ENCODE measurements at places on chromosomes 3 and 15.
A peak's percentile ranks its signal among the peaks of the same experiment; 100 is the strongest.

DNA sequence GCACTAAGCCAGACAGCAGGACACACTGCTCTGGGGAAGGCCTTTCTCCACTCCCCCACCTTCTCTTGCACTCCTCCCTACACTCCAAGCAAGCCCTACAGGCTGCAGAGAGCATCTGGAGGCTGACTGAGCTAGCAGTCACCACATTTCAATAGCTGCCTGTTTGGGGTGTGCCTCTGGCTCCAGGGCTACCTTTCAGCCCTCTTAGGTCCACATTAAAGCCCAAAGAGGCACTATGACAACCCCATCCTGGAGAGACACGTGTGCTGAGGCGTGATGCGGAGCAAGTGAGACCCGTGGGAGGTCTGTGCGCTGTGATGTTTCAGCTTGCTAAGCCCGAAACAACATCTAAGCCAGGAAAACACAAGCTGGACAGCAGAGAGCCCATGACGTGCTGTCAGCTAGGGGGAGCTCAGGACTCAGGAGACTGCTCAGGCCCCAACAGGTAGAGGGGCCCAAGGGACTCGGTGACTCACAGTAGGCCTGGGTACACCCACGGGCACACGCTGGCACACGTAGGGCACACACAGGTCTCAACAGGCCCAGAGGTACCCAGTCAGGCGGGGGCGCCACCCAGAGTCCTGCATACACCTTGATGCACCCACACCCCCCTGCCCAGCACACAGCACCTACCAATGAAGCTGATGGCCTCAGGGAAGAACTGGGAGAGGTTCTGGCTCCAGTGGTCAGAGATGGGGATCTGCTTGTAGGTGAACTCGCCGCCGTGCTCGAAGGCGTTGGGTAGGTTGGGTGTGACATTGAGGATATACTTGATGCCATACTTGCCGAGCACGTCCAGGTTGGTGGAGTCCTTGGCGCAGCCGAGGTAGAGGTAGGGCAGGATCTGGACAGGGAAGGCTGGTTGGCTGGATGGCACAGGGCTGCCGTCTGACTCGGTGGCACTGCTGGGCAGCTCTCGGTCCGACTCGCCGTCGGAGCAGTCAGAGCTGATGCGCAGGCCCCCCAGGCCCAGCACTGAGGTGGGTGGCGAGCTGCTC lies 2.8 kb downstream of the DUSP7 start:
- peak; percentile 60 for DNase-seq

DNA sequence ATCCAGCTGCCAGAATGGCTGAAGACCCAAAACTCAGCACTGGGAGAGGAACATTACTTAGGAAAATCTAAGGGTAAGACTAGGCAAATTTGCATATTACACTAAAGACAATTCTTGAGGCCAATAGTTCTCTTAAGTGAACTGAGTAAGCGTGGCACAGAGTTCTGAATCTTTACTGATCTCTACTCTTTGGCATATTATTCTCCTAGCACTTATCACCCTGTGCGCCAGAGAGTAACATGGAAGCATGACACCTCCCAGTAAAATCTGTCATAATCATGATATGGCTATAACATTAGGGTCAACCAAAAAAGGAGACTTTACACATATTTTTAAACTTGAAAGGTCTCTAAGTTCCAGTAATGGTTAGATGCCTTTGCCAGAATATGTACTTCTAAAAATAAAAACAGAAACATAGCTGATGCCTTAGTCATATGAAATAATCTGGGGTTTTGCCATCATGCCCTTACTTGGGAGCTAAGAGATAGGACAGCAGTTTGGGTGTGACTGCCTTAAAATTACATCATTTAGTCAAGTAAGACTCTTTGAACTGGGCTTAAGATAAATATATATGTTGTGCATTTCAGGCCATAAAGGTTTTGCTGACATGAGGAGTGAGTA lies 290.5 kb downstream of the PLCL2 start:
- no peak for DNase-seq

DNA sequence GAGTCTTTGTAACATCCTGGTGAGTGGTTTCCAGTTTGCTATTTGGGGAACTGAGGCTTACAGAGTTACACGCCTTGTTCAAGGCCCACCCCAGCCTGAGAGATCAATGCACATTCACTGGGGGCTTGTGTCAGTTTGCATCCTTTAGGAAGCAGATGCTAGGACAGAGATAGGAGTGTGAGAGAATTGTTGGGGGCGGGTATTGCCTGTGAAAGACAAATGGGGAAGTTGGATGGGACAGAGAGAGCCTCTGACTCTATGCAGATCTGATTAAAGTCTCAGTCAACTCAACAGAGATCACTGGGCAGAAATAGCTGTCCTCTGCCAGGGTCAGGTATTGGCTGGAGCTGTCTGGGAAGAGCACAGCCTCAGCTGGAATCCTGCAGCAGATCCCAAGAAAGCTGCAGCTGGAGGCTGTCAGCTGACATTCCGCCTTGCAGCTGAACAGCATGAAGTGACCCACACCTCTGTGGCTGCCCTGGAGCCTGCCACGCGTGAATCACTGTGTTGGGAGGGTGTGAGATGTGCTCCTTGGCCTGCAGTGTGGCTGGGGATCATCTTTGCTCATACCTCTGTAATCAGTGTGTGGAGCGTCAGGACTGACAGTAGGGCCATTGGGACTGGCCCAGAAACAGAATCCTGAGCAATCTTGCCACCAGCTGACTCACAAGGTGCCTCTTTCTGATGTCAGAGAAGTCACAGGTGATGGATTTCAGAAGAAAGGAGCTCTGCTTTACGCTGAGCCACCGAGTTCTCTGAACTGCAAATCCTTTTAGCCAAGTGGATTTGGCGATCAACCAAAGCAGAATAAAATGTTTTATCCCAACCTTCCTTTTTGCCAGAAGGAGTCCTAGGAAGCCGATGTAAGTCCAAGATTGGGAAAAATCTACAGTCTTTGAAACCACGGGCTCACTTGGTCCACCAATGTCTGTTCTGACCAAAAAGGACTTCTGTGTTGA lies 284.1 kb upstream of the LRRFIP2 start:
- no peak for DNase-seq

DNA sequence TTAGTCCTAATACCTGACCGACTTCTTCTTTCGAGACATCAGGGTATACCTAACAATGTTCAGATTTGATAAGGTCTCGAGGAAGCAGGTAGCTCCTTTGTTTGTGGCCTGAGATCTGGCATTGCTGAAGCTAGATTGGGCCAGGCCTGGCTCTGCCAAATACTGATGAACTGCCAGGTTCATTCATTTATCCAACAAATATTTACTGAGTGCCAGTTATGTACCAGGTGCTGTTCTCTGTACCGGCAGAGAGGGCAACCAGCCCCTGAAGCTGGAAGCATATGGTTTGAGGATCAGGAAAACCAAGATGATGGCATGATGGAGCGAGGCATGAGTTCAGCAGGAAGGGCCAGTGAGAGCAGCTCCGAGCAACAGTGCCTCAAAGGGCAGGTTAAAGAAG lies 196.2 kb upstream of the NSMCE3 start:
- no peak for DNase-seq

- DNase-seq = no peak
Observed at GRCh38 chr15:93129702-93130488, 40.9 kb upstream of the RGMA start.

- DNase-seq = peak; percentile 71
Observed at GRCh38 chr15:40930430-40931299, 1.5 kb downstream of the DLL4 start.

DNA sequence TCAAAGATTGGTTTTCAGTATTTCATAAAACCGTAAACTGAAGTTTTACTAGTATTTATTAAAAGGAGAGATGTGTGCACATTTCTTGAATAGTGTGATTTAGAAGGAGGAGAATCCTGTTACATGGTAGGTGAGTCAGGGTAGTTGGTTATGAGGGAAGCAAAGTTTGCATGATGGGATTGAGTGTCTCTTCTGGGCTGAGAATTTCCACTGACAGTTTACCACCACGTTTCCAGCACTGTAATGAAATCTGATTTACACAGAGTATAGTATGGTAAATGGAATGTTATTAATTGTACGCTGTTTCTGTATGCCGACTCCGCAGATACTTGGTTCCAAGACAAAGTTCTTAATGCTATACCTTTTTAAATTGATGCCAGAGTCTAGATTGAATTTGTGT lies 1.6 kb downstream of the NECTIN3 start:
- DNase-seq = no peak

- no peak for DNase-seq
Observed at GRCh38 chr3:183582161-183582560, 26.7 kb upstream of the KLHL6 start.

DNA sequence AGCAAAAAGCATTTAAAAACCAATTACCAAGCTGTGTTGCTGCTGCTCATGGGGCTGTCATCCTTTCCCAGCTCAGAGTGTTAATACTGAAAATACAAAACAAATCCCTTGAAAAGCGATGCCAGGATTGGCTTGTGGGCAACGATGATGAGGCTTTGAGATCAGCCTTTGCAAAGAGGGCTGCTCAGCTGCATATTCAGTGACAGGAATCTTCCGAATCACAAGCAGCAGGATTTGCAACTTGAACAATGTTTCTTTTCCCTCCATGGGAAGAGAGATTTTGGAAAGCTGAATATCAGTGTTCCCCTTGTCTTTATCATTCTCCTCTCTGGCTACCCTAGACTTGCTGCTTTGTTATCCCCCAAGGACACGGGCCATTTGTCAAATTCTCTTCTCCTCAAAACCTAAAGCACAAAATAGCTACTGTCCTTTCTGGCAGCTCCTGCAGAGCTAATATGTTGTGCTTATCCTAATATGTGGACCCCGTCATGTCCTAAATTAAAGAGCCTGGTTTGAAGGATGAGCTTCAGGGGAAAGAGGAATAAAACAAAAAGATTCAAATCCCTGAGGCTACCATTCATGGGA lies 375.8 kb downstream of the GAP43 start:
- no peak for DNase-seq

- peak; percentile 15 for DNase-seq
Observed at GRCh38 chr15:75231836-75232235, 26.3 kb upstream of the GOLGA6C start.

GRCh38 chr3:108489776-108490175 lies 20.6 kb downstream of the MYH15 start:
- DNase-seq = no peak

- no peak for DNase-seq
Observed at GRCh38 chr3:171311784-171312183, 148.4 kb downstream of the TNIK start.

GRCh38 chr3:143998266-143998665 lies 26.6 kb downstream of the DIPK2A start:
- no peak for DNase-seq

GRCh38 chr3:13186435-13186815 lies 113.2 kb upstream of the IQSEC1 start:
- no peak for DNase-seq

GRCh38 chr3:138227650-138228049 lies 40.5 kb downstream of the ARMC8 start:
- DNase-seq = no peak

GRCh38 chr3:126523745-126524428 lies at the start of gene CHST13:
CHST13 (plus strand) TSS chr3:126524155; CDS start chr3:126524333, 178 bp downstream.
- no peak for DNase-seq

GRCh38 chr15:48888191-48888590 lies 10.3 kb downstream of the EID1 start:
- no peak for DNase-seq

- no peak for DNase-seq
Observed at GRCh38 chr15:66922608-66923007, 142.8 kb upstream of the SMAD3 start.

- DNase-seq = no peak
Observed at GRCh38 chr15:81223346-81223971, 26.8 kb downstream of the IL16 start.

DNA sequence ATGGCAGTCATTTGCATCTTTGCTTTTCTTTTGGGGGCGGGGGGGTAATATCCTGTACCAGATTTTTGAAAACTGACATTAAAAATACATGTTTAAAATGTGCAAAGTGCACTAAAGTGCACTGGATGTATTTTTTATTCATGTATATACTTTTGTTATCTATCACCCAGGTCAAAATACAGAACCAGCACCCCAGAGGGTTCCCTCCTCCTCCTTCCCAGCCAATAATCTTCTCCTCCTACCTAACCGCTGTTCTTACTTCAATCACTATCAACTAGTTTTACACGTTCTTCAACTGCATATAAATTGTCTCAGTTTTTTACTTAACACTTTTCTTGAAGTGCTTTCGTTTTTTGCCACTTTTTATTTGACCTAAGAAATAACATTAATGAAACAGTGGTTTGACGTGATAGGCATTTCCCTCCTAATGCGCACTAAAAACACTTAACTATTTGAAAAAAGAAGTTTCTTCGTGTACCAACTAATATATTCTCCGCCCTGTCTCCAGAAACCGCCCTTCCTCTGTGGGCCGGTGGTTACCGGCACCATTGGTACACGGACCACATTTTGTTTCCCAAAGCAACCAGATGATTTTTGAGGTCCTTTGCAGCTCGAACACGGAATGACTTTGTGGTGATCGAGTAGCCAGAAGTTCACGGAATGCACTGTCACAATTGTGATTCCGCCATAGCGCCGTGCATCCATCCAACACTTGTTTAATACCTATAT lies 836 bp upstream of the AKAP13 start:
- peak; percentile 75 for DNase-seq

DNA sequence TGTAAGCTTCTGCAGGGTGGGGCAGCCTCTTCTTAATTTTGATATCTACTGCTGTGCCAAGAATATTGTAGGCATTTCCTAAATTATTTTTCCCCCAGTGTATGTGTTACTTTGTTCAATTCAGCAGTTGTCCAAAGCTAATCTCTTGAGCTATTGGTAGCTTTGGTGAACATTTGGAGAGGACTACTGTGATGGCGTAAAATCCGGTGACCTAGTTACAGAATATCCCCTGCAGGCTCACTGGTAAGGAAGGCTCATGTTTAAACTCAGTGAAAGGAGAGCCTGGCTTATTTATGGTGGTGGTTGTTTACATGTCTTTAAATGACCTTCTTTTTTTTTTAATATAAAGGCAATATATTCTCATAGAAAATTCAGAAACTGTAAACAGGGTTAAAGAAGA lies 105.6 kb downstream of the LPP start:
- DNase-seq = no peak

DNA sequence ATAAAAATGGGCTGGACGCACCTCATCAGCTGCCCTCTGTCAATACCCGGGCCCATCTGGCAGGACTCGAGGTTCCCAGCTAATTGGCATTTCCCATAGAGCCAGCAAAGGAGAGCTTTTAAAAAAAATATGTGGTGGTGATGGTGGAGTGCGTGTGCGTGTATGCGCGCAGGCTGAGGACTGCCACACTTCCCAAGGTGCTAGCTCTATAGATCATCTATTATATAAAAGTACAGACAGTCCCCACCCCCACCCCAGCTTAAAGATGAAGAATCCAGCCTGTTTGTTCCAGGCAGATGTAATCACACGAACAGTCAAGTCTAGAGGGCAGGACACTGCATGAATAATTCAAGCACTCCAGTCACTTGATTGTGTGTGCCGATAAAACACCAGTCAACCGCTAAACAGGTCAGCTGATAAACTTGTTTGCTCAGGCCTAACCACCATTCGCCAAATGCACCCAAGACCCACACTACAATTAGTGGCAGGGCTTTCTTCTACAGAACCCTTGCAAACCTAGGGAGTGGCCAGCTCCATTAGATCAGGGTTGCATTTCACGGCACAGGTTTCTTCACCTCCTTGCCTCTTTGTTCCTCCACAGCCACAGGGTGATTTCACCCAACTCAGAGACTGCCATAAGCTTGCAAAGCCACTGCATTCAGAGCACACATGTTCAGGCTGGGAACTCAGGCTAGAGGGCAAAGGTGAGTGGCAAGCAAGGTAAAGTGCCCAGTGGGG lies 5.8 kb downstream of the TLE3 start:
- DNase-seq = no peak
